ENCODE measurements at places on chromosomes 16 and 17.
A peak's percentile ranks its signal among the peaks of the same experiment; 100 is the strongest.

DNA sequence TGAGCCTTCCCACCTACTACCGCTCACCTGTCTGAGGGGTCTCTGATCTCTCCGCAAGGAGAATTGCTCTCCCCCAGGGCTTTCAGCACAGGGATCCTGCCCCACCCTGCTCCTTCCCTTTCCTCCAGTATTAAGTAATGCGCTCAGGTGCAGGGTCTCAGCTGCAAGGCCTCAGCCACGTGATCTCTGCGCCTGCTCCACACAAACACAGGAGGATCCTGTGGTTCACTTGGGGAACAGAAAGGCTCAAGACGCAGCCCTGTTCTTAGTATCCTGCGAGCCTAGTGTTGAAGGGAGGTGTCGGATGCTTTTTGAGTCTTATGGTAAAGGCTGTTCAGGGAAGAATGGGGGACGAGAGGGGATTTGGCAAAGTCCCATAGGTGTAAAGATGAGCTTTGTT lies 41.6 kb upstream of the GCSH start:
- DNase-seq = no peak

- DNase-seq = peak; percentile 56
Measured at GRCh38 chr16:1470481-1471251, 4.2 kb downstream of the CLCN7 start.

- DNase-seq = peak; percentile 93
Measured at GRCh38 chr17:43591779-43592562, 45.8 kb upstream of the ETV4 start.

GRCh38 chr16:17316005-17316404 lies 154.8 kb downstream of the XYLT1 start:
- no peak for DNase-seq

GRCh38 chr16:50611332-50611934 lies 63.2 kb downstream of the NKD1 start:
- peak; percentile 55 for DNase-seq
